Epithelial cell of alveolus of lung (primary cell): ENCODE measurements at places on chromosomes 2 and 18. TPM values are rescaled to one million over a fixed set of nuclear protein-coding genes. Genes with fewer than 3 reads are reported as not detected.

Gene EMILIN1
- 546 and 790 TPM in 2 replicates for total RNA-seq

Gene STON1
- 7.5 and 28.5 TPM in 2 replicates for total RNA-seq

Gene EHD3
- total RNA-seq, result 23.0 and 36.4 TPM in 2 replicates

Gene ASXL2
- total RNA-seq, result 10.7 and 16.9 TPM in 2 replicates
